ENCODE measurements at places on chromosomes 1 and 21.

GRCh38 chr1:15088281-15088971 lies 65.1 kb upstream of the TMEM51 start:
- H3K27me3 ChIP-seq = no peaks in the 10 kb centered on the region
- no peaks in the 10 kb centered on the region for H3K36me3 ChIP-seq

DNA sequence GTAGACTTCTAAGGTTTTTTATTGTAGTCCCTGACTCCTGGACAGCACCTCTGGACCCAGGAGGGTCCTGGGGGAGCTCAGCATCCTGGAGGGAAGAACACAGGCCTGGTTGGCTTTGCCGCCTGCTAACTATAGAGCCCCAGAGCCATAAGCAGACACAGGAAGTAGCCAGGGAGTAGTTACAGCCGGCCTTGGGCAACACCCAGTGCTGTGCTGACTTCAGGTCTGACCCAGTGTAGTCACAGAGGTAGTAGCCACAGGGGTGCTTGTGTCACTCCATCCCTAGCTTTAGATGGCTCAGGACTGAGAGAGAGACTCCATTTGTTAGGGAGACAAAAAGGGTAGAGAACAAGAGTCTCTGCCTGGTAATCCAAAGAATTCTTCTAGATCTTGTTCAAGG lies 21.9 kb downstream of the MCOLN2 start:
- DNase-seq = no peak
- no peaks in the 10 kb centered on the region for H3K4me1 ChIP-seq
- H3K4me3 ChIP-seq = no peak overlapping the region
- H3K27me3 ChIP-seq = no peaks in the 10 kb centered on the region
- no peak overlapping the region for H3K27ac ChIP-seq

GRCh38 chr1:87230501-87230900 lies 98.2 kb upstream of the LMO4 start:
- DNase-seq = no peak
- H3K4me3 ChIP-seq = no peak overlapping the region
- peaks cover 11% of the 10 kb centered on the region for H3K4me1 ChIP-seq
- no peaks in the 10 kb centered on the region for H3K36me3 ChIP-seq
- no peak overlapping the region for H3K27ac ChIP-seq

GRCh38 chr1:214448536-214448935 lies 102.9 kb downstream of the PTPN14 start:
- no peak overlapping the region for H3K4me3 ChIP-seq
- H3K27me3 ChIP-seq = no peaks in the 10 kb centered on the region
- H3K36me3 ChIP-seq = peaks cover 2% of the 10 kb centered on the region
- DNase-seq = no peak
- H3K27ac ChIP-seq = no peak overlapping the region
- H3K4me1 ChIP-seq = peaks cover 28% of the 10 kb centered on the region

- no peaks in the 10 kb centered on the region for H3K36me3 ChIP-seq
- H3K27me3 ChIP-seq = no peaks in the 10 kb centered on the region
- DNase-seq = no peak
- no peak overlapping the region for H3K4me3 ChIP-seq
- H3K4me1 ChIP-seq = no peaks in the 10 kb centered on the region
These were observed 24.0 kb upstream of the DIRAS3 start for GRCh38 chr1:68074472-68074871.

DNA sequence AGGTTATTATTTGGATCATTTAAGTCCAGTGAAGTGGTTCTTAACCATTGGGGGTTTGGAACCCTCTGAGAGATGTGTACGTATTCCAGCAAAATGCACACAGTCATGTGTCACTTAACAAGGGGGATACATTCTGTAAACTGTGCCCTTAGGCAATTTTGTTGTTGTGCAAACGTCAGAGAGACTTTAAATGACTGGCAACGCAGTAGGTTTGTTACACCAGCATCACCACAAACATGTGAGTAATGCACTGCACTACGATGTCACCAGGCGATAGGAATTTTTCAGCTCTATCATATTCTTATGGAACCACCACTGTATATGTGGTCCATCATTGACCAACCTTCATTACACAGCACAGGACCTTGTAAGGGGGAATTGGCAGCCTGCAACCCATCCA lies 11.9 kb downstream of the AHCYL1 start:
- DNase-seq = peak; percentile 57
- no peaks in the 10 kb centered on the region for H3K27me3 ChIP-seq
- H3K36me3 ChIP-seq = peaks cover 1% of the 10 kb centered on the region
- H3K4me1 ChIP-seq = no peaks in the 10 kb centered on the region
- H3K4me3 ChIP-seq = no peak overlapping the region
- H3K27ac ChIP-seq = no peak overlapping the region

- peaks cover 6% of the 10 kb centered on the region for H3K36me3 ChIP-seq
- no peak overlapping the region for H3K4me3 ChIP-seq
- peaks cover 16% of the 10 kb centered on the region for H3K4me1 ChIP-seq
These were observed 1.8 kb downstream of the MFN2 start for GRCh38 chr1:11982010-11982392.

GRCh38 chr1:107807405-107807804 lies 157.6 kb downstream of the VAV3 start:
- peaks cover 2% of the 10 kb centered on the region for H3K27me3 ChIP-seq
- no peak for DNase-seq
- H3K27ac ChIP-seq = no peak overlapping the region
- H3K36me3 ChIP-seq = no peaks in the 10 kb centered on the region
- no peaks in the 10 kb centered on the region for H3K4me1 ChIP-seq
- H3K4me3 ChIP-seq = no peak overlapping the region

GRCh38 chr1:27668808-27669723 lies 2.9 kb downstream of the IFI6 start:
- peak; percentile 61 for DNase-seq
- no peaks in the 10 kb centered on the region for H3K27me3 ChIP-seq
- H3K27ac ChIP-seq = no peak overlapping the region
- peaks cover 13% of the 10 kb centered on the region for H3K4me1 ChIP-seq
- H3K36me3 ChIP-seq = no peaks in the 10 kb centered on the region
- peak overlapping the region; percentile 35 for H3K4me3 ChIP-seq

- no peak overlapping the region for H3K4me3 ChIP-seq
- H3K27me3 ChIP-seq = no peaks in the 10 kb centered on the region
- H3K27ac ChIP-seq = no peak overlapping the region
- peak; percentile 40 for DNase-seq
- H3K4me1 ChIP-seq = peaks cover 5% of the 10 kb centered on the region
These were observed 37.0 kb upstream of the PRSS38 start for GRCh38 chr1:227778401-227778947.

DNA sequence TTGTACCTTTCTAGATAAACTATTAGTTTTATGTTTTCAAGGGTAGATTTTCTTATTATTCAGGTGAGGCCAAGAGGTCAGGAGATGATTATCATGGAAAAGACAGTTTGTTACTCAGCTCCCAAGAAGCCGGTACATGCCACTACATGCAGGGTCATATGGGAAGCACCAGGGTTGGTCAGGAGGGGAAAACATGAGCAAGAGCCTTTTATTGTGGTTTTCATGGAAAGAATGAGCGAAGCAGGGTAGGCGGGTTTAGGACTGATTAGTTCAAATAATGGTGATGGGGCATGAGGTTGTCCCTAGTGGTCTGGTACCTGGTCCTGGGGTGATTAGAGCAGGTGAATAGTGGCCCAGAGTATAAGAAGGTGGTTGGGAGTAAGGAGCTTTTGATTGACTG lies 189.9 kb downstream of the APP start:
- H3K36me3 ChIP-seq = peaks cover 5% of the 10 kb centered on the region
- no peaks in the 10 kb centered on the region for H3K27me3 ChIP-seq
- DNase-seq = no peak
- no peak overlapping the region for H3K27ac ChIP-seq

DNA sequence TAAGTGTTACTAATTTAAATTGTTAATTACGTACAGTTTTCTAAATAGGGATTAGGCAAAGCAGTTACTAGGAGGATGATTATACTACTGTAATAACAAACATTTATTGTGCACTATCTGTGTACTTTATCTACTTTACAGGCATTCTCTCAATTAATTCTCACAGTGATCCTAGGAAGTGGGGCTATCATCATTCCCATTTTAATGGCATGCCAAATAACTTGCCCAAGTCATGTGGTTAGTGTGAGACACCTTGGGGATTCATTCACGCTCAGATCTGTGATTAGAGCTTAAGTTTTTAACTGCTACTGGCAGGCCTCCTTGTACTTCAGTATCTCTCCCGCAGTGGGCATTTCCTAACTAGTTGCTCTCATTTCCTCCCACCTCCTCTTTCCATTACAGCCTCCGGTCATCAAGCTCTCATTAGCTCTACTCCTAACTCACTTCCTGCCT lies 11.5 kb downstream of the PHLDA3 start:
- H3K27ac ChIP-seq = peak overlapping the region; percentile 84
- H3K4me1 ChIP-seq = peaks cover 40% of the 10 kb centered on the region
- peak; percentile 64 for DNase-seq
- H3K27me3 ChIP-seq = no peaks in the 10 kb centered on the region

GRCh38 chr1:235298758-235299157 lies 29.2 kb downstream of the ARID4B start:
- no peaks in the 10 kb centered on the region for H3K4me1 ChIP-seq
- DNase-seq = no peak
- H3K4me3 ChIP-seq = no peak overlapping the region
- no peaks in the 10 kb centered on the region for H3K27me3 ChIP-seq

- H3K4me1 ChIP-seq = no peaks in the 10 kb centered on the region
- H3K36me3 ChIP-seq = no peaks in the 10 kb centered on the region
- no peak overlapping the region for H3K27ac ChIP-seq
- H3K4me3 ChIP-seq = no peak overlapping the region
These were observed 77.9 kb upstream of the EXO1 start for GRCh38 chr1:241770115-241770514.

- H3K4me1 ChIP-seq = no peaks in the 10 kb centered on the region
- DNase-seq = no peak
- no peaks in the 10 kb centered on the region for H3K36me3 ChIP-seq
- no peaks in the 10 kb centered on the region for H3K27me3 ChIP-seq
- no peak overlapping the region for H3K4me3 ChIP-seq
These were observed 176.5 kb downstream of the EIF4G3 start for GRCh38 chr1:21000245-21000594.

- no peaks in the 10 kb centered on the region for H3K4me1 ChIP-seq
- no peaks in the 10 kb centered on the region for H3K36me3 ChIP-seq
- H3K27ac ChIP-seq = no peak overlapping the region
- no peak overlapping the region for H3K4me3 ChIP-seq
- no peaks in the 10 kb centered on the region for H3K27me3 ChIP-seq
These were observed 113.9 kb upstream of the BACE2 start for GRCh38 chr21:41054018-41054578.

DNA sequence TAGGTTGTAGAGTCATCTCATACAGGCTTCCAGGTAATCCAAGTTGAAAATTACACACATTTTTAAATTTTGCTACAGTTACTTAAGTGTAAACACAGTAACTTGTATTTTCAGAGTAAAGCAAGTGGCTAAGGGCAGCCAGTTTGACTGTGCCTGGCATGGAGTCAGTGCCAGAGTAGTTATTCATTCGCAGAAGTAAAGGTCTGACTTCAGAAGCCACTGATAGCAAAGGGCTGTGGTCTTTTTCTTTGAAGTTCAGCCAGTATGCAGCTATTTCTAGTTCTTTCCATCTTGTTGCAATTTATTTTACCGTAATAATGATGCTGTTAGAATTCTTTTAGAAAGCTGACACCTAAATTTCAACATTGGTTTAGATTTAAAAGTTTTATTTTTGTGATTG lies 9.4 kb downstream of the TMEM50A start:
- no peak overlapping the region for H3K4me3 ChIP-seq
- no peaks in the 10 kb centered on the region for H3K36me3 ChIP-seq
- no peaks in the 10 kb centered on the region for H3K27me3 ChIP-seq
- H3K27ac ChIP-seq = no peak overlapping the region

DNA sequence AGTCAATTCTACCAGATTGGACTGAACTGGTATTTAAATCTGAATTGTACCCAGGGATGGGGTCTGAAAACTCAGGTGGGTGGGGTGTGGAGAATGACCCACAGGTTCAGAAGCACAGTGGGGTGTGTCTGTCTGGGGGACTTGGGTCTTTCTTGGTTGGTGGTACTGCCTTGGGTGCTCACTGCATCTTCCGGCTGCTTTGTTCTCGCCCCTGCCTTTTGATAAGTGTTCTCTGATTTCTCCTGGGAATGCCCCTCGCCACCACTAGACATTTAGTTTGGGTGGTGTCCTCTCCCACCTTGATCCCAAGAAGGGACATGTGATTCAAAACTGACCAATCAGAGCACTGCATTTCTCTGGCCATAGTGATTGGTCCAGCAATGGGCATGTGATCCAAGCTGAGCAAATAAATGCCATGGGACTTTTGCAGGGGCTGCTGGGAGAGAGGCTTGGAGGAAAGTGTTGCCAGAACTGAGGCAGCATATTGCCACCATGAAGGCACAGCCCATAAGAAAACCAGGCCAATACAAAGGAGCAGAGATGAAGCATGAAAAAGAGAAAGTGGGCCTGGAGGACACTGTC lies 270.5 kb downstream of the NPHP4 start:
- no peaks in the 10 kb centered on the region for H3K36me3 ChIP-seq
- H3K4me3 ChIP-seq = no peak overlapping the region
- H3K27me3 ChIP-seq = no peaks in the 10 kb centered on the region
- DNase-seq = no peak

GRCh38 chr1:79629414-79629813 lies 622.9 kb upstream of the ADGRL4 start:
- no peaks in the 10 kb centered on the region for H3K4me1 ChIP-seq
- H3K4me3 ChIP-seq = no peak overlapping the region
- no peak for DNase-seq
- no peaks in the 10 kb centered on the region for H3K27me3 ChIP-seq
- H3K27ac ChIP-seq = no peak overlapping the region
- no peaks in the 10 kb centered on the region for H3K36me3 ChIP-seq

DNA sequence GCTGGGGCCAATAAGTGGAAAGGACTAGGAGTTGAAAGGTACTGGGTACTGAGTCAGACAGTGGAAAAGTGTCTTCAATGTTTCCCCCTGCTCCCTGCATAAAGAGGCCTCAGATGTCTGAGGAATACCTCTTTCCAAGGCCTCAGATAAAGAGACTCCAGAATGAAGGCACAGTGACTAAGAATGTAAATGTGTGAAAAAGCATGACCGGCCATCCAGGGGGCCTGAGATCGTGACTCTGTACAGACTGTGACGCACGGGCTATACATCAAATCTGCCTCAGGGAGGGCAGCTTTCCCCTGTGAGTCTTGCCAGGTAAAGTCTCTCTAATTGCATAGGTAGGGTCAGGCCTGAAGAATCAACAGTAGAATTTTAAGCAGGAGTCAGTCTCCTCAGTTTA lies 1690.5 kb downstream of the KCNT2 start:
- no peaks in the 10 kb centered on the region for H3K27me3 ChIP-seq
- no peaks in the 10 kb centered on the region for H3K4me1 ChIP-seq
- no peak overlapping the region for H3K4me3 ChIP-seq
- H3K27ac ChIP-seq = no peak overlapping the region

DNA sequence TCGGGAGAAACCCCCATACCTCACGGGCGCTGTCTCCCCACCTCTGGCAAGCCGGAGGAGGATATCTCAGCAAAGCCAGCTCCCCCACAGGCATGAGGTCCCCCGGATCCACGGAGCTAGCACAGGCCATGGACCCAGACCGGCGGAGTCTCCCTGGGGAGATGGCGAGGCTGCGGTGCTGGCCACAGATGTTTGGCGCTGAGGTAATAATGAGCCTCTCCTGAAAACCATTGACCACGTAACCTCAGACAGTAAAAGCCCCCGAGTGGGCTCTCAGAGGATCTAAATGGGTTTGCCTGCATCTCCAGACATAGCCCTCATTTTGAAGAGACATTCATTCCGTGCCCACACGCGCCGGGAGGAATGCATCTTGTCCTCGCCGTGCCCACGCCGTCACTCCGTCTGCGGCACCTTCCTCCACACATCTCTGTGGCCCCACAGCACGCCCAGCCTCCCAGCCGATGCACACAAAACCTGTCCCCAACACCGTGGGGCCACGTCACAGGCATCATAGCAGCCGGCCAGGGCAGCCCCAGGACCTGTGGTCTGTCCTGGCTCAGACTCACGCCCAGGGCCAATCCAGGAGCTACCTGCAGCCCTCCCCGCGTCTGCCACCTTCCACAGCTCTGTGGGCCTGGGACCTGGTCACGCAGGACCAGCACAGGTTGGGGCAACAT lies 150.9 kb downstream of the PRDM16 start:
- DNase-seq = no peak
- no peaks in the 10 kb centered on the region for H3K4me1 ChIP-seq
- H3K4me3 ChIP-seq = no peak overlapping the region
- H3K36me3 ChIP-seq = no peaks in the 10 kb centered on the region
- H3K27ac ChIP-seq = no peak overlapping the region
